ENCODE measurements at places on chromosomes 11 and 22.

DNA sequence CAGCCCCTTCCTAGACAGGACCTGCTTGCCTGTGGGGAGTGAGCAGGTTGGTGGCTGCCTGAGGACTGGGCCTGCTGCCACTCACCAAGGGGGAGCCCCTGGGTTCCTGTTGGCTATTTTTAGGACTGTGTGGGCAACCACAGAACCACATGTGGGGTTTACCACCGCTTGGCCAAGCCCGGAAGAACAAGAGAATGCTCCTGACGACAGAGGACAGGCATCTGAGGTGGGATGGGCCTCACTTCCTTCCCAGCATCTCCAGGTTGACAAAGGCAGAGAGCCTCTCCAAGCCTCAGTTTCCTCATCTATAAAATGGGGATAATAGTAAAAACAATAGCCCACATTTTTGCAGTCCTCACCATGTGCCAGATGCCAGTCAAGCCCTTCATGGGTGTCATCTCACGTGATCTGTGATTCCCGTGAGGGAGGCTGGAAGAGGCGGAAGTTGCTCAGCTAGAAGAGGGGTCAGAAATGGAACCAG is 43.6 kb downstream of the LRRC32 start:
- peak; percentile 54 for DNase-seq

DNA sequence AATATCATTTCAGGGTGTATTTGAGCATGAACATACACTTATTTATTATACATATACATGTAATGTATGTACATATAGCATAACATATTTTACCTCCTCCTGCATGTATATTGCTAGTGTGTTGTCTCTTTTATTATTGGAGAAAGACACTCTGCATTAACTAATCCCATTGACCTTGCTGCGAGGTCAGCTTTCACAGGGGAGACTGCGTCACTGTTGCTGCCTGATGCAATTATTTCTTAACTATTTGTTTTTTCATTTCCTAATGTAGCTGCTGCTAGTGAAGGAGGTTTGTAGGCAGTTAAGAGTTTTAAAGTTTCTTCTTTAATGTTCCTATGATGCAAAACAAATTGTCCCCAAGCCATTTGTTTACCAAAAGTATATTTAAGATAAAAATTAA is 185.4 kb upstream of the CNTN5 start:
- no peak for DNase-seq

GRCh38 chr11:1953489-1954266 is 6.5 kb downstream of the MRPL23 start:
- peak; percentile 21 for DNase-seq

- no peak for DNase-seq
Measured at GRCh38 chr11:11451501-11452005, 98.5 kb upstream of the CSNK2A3 start.

DNA sequence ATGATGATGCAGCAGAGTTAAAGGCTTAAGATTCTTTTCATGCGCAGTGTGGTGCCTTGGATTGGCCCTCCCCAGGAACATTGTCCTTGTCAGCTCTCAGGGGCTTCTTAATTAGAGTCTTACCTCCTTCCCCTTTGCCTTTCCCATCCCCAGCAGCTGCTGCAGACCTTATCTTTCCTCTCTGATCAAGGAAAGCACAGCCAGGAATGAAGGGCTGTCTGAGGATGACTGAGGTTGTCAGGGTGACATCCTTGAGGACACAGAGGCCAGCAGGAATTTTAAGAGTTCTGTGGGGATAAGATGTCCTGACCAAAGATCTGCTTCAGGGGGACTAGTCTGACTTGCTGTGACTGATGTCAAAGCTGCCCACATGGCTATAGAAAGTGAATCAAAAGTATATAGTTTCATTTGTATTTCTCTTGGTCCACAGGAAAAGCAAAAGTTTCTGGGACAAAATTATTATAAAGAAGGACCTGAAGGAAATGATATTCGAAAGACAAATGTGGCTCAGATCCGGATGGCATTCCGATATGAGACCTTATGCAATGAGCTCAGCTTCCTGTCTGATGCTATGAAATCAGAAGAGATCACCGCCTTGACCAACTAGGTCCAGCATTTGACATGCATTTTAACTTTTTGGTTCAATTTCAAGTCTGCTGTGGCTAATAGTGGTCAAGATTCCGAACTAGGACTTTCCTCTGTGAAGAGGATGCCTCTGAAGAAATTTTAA is 35.5 kb downstream of the RNF141 start:
- DNase-seq, result no peak

DNA sequence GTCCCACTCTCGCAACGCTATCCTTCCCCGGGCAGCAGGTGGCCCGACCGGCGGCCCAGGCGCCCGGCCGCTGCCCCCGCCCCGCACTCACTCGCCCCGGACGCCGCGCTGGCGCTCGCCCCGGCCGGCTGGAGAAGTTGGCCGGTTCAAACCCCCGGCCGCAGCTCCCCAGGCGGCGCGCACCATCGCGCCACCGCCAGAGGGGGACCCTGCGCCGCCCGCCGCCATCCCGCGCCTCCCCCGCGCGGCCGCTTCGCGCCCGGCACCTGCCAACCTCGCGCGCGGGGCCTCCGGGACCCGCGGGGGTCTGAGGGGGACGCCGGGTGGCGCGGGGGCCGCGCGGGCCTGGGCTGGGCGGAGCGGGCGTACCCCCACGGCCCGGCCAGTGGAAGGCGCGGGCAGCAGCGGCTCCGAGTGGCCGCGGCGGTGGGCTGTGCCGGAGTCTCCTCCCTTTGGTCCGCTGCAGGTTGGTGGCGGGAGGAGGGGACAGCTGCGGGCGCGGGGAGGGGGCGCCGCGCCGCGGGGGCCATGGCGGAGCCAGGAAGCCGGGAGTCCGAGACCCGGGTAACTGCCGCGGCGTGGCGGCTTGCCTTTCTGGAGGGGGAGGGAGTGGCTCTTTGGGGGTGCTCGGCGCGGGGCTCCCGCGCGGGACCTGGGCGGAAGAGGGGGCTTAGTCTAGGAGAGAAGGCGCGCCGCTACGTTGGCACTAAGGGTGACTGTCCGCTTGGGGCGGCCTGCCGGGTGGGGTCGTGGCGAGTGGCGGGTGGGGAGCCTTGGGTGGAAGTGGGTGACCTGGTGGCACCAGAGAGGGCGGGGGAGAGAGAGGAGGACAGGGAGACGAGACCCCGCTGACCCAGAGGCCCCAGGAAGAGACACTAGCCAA is at the start of the genes MPST and TST:
TSS of gene MPST (plus strand) at position 434 of the 883 bp plus-strand sequence. CDS start at position 529, 95 bp downstream.
TSS of gene TST (minus strand) at position 139 of the 883 bp plus-strand sequence. CDS start 715 bp downstream, outside the sequence.
- DNase-seq, result peak; percentile 45

DNA sequence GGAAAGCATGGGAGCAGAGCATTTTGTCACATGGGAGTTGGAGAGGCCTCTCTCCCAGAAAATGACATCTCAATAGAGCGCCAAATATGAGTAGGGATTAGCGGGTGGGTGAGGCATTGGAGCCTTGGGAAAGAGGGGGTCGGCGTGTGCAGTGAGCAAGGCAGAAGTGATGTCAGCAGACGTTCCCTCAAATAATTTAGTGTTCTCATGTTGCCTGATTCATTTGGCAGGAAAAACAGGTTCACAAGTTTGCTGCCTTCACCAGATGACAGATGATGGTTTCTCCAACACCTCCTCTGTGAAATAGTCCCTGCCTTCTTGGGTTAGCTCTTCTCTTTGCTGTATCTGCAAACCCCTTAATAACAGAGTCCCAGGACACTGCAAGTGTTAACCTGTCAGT is 118.5 kb upstream of the ARHGAP20 start:
- DNase-seq, result no peak

- no peak for DNase-seq
Measured at GRCh38 chr11:62484352-62484751, 62.3 kb downstream of the AHNAK start.

DNA sequence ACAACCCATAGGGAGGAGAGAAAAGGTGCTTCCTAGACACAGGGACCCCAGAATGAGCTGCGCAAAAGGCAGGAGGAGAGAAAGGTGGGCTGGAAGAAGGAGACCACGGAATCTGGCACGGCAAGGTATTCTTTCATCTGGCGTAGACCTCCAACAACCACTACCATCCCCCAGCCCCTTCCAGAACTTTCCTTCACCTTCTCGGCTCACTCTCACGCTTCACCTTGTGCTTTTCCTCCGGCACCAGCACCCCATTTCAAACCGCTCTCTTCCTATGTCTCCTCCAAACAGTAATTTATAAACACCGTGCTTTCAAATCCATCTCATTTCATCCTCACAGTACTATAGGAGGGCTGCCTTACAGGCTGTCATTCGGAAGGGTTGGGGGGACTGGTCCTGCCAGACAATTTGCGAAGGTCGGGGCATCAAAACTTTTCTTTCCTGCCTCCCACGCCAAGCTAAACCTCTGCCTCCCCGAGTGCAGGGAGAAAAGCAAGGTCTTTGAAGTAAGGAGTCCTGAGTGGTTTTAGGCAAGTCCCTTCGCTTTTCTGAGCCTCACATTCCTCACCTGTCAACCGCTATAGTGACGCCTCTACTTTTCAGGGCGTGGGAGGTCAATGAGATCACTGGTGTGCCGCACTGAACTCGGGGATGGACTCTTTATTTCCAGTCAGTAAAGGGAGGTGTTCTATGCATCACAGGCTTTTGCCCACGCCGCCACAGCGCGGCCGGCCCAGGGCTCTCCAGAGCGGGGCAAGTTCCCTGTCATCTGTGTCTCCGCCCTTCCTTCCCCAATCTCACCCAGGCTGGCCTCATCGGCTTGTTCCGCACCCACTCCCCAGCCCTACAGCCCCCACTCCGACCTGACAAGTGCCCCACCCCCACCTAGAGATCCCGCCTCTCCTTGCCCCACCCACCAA is 800 bp downstream of the KCTD21 start:
- DNase-seq, result peak; percentile 72

DNA sequence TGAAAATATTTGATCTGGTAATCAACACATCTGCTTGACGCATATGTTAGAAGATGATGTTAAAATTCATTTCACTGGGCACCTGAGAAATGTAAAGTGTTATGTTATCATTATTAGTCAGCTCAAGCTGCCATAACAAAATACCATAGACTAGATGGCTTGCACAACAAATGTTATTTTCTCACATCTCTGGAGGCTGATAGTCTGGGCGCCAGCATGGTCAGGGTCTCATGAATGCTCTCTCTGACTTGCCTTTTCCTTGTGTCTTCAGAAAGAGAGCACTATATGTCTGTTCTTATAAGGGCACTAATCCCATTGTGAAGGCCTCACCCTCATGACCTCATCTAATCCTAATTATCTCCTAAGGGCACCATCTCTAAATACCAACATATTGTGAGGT is 435.3 kb downstream of the NELL1 start:
- no peak for DNase-seq

DNA sequence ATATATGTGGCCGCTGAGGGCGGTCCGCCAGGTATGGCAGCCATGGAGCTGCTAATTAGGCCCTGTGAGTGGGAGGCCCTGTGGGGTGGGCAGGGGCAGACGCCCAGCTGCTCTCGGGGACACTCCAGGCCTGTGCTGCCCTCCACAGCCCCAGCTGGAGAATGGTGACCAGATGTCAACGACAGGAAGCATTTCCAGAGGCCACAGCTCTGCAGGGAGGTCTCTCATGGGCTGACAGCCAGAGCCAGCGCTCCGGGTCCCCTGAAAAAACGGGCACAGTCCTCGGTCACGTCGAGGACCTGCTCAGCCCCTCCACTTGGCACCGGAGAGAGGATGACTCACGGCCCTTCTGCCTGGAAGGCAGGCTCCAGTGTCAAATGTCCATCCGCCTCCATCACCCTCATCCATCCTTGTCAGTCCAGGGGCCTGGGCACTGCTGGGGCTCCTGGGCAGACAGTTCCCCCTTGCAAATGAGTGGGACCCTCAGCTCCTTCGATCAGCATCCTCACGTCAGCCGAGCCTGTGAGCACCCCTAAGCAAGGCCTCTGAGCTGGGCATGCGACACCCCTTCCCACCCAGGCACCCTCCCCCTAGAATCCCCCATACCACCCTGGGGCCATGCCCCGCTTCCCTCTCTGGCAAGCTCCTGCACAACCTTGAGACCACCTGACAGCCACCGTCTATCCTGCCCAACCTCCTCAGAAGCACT is 1.9 kb downstream of the BID start:
- DNase-seq, result no peak

Measured in CD4-positive, alpha-beta T cell treated with Interleukin-17A for 1 hour (primary cell).